ENCODE measurements at places on chromosomes 11 and 22.
A peak's percentile ranks its signal among the peaks of the same experiment; 100 is the strongest.

DNA sequence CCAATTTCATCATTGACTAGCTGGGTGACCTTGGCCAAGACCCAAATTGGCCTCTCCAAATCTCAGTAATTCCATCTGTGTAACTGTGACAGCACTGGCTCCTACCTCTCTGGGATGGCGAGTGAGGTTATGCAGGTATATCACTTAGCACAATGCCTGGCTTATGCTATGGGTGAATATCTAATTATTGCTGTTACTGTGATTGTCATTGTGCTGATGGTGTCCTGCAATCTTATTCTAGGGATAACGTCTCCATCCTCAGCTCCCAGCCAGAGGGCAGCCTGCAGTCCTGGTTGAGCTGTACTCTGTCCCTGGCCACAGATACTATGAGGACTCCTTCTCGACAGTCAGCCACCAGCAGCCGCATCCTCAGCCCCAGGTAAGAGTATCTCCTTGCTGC, 164.8 kb upstream of the SEZ6L start:
- no peak for DNase-seq

- no peak for DNase-seq
These were observed 3.2 kb downstream of the DERL3 start for GRCh38 chr22:23835484-23836144.

DNA sequence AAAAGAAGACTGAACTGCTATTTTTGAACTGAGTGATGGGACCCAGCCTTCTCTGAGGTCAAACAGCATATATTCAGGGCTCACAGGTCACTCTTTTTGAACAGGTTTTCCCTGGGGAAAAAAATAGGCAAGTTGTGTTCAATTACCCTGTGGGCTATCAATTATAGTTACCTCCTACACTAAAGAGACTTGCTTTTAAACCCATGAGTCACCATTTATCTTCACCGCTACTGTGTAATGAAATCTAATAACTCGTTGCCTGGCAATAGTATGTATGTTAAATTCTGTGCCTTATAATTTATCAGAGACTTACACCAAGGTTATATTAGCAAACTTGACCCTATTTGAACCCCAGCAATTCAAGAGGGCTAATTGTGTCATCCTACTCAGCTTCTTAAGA, 98.5 kb downstream of the CYP2R1 start:
- no peak for DNase-seq

DNA sequence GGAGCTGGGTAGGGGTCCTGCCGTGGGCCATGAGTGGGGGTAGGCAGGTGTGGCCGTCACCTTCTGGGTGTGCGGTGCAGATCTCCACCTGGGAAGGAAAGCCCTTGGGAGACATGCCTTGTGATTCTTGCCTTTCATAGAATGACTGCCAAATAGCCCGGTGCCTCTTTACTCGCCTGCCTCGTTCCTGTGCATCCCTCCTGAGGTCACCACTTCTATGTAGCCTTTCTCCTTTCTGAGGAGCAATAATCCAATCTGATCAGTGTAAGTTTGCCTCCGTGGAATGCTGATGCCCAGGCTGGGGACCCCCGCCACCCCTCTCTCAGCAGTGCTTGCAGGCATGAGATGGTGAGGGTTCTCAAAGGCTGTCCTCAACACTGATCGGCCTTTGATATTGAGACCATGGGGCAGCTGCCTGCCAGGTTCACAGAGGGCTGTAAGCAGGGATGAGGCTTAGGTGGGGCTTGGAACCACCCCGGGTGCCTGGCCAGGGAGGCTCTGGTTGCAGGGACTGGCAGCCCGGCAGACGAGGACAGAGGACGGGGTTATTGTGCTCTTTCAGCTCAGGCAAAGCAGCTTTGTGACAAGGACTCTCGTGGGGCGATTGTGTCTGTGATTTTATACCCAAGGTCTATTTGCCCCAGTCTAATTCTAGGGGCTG, 86.1 kb upstream of the WNT7B start:
- DNase-seq = peak; percentile 3

Measured in mesothelial cell of epicardium (in vitro differentiated cells).